ENCODE measurements at places on chromosomes 12 and 14.

GRCh38 chr12:84803661-84804060 lies 108.9 kb downstream of the SLC6A15 start:
- DNase-seq, result no peak

DNA sequence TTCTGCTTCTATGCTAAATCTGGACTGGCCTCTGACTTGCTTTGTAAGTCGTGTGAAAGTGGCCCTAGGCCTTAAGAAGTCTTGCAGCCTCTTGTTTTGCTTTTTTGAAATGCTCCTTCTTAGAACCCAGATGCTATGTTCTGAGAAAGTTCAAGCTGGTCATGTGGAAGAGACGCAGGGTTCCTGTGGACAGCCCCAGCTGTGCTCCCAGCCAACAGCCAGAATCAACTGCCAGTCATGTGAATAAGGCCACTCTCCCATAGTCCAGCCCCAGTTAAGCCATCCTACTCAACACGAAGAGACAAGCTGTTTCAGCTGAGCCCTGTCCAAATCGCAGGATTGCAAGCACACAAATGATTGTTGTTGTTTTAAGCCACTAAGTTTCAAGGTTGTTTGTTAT lies 37.3 kb upstream of the TBPL2 start:
- no peak for DNase-seq

GRCh38 chr12:3328081-3328480 lies 162.9 kb upstream of the PRMT8 start:
- DNase-seq, result no peak

GRCh38 chr12:132109741-132110140 lies 34.4 kb downstream of the DDX51 start:
- DNase-seq, result no peak

DNA sequence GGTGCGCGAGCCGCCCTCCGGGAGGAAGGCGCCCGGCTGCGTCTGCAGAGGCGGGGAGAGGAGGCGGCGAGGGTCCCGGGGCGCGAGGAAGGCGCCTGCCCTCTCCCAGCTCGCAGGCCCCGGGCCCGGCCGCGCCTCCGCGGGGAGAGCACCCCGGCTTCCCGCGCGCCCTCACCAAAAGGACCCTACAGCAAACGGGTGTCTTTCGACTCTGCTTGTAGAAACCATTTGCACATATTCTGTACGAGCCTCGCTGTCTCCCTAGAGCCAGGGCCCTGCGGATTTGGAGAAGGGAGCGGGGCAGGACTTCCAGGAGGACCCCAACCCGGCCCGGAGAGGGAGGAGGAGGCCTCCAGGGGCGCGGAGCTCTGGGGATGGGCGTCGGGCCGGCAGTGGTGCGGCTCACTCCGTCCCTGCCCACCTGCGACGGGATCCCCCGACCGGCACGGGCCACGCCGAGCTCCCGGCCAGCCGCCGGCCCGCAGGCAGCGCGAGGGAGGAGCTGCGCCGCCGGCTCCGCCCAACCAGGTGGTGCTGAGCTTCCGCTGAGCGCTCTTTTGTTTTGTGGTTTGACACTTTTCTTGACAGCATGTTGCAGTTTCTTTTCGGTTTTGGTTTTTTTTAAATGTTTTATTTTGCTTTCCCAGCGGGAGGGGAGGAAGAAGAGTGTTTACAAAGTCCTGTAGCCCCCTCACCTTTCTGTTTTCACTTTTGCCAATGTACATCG lies 103.3 kb upstream of the FKBP4 start:
- peak; percentile 61 for DNase-seq

DNA sequence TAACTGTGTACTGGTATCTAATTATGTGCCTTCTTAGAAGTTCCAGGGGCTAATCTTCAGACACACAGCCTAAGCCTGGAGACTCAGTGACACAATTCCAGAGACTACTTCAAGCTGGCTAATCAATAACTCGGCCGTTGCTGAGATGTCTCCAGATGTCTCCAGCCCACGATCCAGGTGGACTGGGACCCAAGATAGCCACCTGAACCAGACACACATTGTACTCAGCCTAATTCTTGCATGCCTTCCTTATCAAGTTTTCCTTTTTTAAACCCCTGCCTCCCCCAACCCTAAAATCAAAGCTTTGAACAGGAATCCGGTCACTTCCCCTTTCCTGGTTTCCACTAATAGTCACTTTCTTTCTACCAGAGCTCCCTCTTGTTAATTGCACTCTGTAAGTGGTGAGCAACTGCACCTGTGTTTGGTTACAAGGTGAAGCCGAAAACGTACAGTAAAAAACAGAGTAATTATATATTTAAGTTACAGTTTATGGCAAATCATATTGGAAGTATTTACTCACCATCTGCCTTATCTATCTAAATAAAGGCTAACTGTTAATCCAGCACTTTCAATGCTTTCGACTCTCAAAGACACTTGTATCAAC lies 39.8 kb upstream of the PTGDR start:
- no peak for DNase-seq

- no peak for DNase-seq
Measured at GRCh38 chr12:50928392-50928791, 24.0 kb upstream of the HIGD1C start.

- no peak for DNase-seq
Measured at GRCh38 chr14:74960736-74961135, 5.3 kb upstream of the PGF start.
